Stimulated activated CD8-positive, alpha-beta memory T cell treated with anti-CD3 and anti-CD28 coated beads, Interleukin-15, amount 100 ng/mL, for 4 hours (primary cell): ENCODE measurements at places on chromosomes 11 and 22.

DNA sequence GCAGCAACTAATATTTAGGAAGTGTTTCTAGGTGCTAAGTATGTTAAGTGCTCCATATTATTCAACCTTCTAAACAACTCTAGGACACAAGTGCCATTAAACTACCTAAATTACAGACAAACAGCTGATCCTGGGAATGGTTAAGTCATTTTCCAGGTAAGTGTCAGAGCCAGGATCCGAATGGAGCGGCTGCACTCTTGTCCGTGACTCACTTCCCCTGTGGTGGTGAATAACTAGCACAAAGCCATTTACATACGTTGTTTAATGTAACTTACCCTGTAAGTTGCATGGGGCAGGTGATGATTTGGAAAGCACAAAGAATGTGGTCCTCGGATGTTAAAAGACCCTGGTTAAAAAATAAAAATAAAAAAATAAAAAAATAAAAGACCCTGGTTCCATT lies 8.8 kb upstream of the PRG2 start:
- DNase-seq: no peak

- no peak for DNase-seq
These were observed 33.5 kb upstream of the CAT start for GRCh38 chr11:34405079-34405858.

DNA sequence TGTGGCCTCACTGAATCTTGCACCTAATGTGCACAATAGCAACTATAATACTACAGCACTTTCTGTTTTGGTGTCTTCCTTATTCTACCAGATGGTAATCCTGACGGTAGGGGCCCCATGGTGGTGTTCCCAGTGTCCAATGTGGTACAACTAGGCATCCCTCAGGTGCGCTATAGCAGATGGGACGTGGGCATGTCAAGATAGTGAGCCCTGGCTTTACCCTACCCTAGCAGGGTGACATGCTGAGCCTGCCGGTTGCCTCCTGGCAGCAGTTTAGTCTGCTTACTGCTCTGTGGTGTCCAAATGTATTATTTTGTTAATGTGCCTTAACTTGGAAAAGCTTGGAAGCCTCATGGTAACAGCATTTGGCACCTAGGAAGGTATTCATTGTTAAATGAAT lies 19.2 kb downstream of the ACO2 start:
- no peak for DNase-seq

DNA sequence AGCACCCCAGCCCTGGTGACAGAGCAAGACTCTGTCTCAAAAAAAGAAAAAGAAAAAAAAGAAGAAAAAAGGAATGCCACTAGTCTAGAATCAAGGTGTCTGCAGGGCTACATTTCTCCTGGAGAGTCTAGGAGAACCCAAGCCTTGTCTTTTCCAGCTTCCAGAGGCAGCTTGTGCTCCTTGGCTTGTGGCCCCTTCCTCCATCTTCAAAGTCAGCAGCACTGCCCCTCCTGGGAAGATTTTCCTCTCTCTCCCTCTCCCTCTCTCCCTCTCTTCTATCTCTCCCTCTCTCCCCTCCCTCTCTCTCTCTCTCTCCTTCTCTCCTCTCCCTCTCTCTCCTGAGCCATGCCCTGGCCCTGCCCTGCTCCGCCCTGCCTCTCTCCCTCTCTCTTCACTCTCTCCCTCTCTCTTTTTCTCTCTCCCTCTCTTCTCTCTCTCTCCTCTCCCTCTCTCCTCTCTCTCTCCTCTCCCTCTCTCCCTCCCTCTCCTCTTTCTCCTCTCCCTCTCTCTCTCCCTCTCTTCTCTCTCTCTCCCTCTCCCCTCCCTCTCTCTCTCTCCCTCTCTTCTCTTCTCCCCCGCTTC lies 97.7 kb upstream of the FGF3 start:
- no peak for DNase-seq

DNA sequence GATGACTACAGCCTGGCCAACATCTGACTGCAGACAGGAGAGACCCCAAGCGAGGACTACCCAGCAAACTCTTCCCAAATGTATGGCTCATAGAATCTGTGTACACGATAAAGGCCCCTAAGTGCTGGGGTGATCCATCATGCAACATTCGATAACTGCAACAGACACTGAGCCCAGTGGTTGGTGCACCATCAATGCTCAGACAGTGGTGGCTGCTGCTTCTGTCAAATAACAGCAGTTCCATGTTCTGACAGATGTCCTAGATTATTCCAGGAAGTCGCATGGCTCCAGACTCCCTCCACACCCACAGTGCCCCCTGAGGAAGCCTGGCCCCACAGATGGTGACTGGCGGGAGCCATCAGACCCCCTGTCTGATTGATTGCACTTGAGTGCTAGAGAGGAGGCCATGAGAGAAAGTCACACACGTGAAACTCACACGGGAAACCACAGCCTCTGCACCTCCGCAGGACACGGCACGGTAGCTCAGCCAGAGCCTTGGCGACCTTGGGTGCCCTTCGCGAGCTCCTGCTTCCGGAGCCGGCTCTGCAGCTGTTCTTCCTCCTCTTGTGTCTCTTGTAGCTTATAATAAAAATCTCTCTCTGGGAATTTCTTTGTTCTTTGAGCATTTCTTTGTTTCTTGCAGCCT lies 1155.9 kb downstream of the TBC1D22A start:
- no peak for DNase-seq

- no peak for DNase-seq
These were observed 1.0 kb downstream of the PGGHG start for GRCh38 chr11:289712-290620.

- no peak for DNase-seq
These were observed 259.5 kb upstream of the CCDC90B start for GRCh38 chr11:83545494-83546260.

DNA sequence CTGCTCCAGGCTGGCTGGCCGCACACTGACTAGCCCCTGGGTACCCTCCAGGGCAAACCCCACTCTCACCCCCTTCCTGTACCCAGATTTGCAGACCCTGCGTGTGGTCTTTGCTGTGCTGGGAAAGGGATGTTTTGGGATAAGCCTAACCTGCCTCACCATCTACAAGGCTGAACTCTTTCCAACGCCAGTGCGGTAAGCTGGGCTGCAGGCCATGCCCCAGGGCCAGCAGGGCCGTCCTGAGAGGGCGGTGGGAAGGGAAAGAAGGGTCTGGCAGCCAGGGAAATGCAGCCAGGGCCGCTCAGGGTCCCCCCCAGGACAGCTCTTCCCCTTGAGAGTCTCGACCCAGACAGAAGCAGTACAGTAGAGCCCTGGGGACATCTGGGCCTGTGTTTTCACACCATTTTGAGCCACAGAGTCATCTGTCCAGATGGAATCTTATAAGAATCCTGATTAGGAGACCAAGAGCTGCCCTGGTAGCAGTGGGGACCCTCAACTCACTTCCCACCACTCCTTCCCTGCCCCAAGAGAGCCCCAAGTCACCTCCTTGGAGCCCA lies 22.4 kb upstream of the SLC22A12 start:
- DNase-seq: no peak

DNA sequence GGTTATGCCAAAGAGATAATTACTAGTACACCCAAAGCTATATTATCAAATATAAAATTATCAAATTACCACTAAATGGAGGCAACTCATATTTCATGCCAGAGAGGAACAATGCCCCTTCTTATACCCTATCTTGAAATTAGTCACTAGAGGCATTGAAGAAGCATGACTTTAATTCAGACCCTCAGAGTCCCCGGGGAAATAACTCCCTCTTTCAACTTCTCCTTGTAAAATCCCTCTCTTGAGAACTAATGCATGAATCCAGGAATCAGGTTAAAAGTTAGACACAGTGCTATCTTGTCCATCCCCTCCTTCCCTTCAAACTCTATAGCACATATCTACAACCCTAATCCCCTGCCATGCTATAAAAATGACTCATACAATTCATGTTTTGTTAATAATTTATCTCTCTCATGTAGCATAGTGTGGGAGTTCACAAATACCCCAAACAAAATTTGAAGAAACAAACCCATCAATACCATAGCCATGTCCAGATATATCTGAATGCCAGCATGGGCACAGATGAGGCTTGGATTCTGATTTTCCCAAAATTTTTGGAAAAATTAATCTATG lies 665.4 kb downstream of the KCNA4 start:
- no peak for DNase-seq

DNA sequence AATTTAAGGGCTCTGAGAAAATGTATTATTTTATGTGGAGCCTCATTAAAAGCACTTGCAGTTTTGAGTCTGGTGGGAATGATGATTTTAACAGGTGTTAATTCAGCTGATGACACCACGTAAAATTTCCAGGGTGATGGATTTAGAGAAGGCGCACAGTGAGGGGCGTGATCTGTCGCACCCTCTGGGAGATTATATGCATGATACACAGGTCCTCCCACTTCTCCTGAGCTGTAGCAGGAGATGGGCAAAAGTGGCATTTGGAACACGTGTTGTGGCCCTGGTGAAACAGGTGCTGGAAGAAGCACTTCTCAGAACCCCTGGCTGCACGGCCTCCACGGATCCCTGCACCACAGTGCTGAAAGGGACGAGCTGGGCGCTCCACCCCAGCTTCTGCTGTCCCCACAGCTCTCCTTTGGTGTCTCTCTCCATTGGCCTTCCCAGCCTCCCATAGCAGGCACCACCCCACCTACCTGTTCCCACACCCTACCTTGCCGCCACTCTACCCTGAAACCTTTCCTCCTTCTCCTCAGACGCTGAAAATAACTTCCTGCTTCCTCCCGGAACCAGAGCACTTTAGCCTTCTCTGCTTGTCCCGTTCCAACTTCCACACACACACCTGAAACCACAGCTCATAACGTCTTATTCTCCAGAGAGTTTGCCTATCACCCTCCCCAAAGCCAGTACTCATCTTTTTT lies 6.9 kb upstream of the SORL1 start:
- no peak for DNase-seq

- DNase-seq: no peak
These were observed 103.5 kb downstream of the C11orf58 start for GRCh38 chr11:16841984-16842383.

DNA sequence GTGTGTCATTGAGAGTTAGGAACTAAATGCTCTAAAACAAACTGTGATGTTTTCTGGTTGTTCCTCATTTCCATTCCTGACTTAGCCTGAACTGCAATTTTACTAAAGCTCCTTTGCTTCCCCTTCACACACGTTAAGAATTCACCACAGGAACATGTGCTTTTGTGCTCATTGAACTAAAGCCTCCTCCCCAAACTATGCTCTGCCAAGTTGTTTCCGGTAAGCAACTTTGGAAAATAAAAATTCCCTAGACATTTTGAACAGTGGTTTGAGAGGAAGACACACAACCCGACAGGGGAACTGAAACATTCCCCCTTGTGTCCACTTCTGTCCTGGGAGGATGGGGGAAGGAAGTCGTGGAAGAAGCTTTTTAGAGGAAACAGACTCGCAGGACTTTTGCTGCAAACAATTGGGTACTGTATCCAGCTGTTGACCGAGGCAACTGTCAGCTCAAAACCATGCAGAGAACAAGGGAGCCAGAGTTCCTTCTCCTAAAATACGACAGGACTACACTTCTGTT lies 66.9 kb downstream of the GAB2 start:
- DNase-seq: no peak

DNA sequence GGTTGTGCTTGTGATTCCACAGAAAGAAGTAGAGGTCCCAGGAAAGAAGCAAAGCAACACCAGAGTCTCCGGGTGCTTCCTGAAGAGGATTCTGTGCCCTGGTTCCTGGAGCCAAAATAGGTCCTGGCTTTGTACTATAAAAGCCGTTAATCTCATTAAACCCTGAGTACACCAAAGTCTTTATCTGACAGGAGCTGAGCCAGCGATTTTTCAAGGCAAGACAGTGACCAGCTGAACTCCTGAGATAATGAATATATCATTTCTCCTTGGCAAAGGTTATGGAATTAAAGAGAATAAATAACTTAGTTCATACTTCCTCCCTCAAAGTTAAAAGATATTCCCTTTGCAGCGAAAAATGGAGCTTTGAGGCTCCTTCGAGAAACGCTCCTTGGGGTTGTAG lies 5.2 kb downstream of the TMEM138 start:
- no peak for DNase-seq

GRCh38 chr11:47248304-47248663 lies 330 bp downstream of the ACP2 start:
- no peak for DNase-seq

DNA sequence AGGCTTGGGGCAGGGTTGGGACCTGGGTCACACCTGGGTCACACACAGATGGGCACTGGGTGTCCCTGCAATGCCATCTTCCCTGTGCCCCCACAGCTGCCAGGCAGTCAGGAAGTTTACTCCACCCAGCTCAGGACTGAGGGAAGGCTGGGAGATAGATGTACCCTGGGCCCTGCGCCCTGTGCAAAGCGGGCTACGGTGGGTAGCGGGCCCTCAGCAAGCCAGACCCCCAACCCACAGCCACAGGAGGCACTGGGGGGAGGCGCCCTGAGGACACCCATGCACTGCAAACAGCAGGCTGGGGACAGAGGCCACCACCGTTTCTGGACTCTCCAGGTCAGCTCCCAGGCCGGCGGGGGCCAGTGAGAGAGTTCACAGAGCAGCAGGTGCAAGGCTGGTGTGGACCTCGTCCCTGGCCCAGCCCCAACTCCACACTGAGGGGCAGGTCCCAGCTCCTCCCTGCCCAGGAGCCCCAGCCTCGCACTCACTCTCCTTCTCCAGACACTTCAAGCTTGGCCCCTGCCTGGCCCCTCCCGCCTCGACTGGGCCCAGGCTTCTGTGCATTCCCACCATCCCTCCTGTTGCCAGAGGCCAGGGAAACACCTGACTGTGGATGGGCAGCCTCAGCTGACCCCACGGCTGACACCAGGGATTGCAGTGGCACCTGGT lies 4.9 kb downstream of the DUSP8 start:
- DNase-seq: no peak

DNA sequence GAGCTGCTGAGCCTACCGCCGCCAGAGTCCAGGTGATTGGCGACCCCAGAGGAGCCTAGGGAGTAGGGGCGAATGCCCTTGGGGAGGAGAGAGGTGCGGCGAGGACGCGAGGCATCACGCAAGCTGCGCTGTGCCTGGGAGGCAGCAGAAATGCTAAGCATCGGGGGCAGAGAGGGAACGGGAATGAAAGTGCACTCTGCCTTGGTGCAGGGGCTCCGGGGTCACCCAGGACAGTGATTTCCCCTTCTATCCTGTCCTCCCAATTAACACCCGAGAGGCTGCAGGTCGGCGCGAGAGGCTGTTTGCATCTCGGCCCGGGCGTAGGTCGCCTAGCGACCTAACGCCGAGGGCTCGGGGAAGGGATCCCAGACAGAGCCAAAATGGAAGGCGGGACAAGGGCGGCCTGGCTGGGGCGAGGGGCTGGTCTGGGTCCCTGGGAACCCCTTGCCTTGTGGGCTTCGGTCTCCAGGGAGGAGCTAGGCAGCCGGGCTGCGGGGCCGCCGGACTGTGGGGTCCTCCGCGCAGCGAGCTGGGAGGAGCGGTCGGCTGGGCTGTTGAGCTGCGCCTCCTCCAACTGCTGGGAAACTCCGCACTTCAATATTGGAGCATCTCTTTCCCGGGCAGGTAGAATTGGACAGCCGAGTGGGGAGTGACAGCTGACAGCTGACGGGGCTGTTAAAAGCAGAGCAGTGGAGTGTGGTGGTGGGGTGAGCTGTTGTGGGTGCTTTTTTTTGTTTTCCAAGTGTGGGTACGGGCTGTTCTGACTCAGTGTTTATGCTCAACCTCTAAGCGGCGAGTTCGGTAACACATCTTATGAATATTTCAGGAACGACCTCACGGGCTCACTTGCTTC lies 657 bp downstream of the ELMOD1 start:
- DNase-seq: no peak

GRCh38 chr11:128152796-128153696 lies 434.3 kb downstream of the ETS1 start:
- no peak for DNase-seq

- no peak for DNase-seq
These were observed 7.0 kb downstream of the OVOL1 start for GRCh38 chr11:65793625-65794400.
